ENCODE measurements at places on chromosomes 12 and 14. TPM values are rescaled to one million over a fixed set of nuclear protein-coding genes. Genes with fewer than 3 reads are reported as not detected.

Gene ATN1
- 76.6 TPM for total RNA-seq

Gene KLHDC1
- total RNA-seq: 0.76 TPM

Gene LRRIQ1
- 0.41 TPM for total RNA-seq

Gene SMOC1
- 19.5 TPM for total RNA-seq

Gene NDUFA12
- 141 TPM for total RNA-seq

Gene KRT85
- not detected for total RNA-seq

Gene FOXN4
- not detected for total RNA-seq

Gene JAG2
- 13.6 TPM for total RNA-seq

Gene PAH
- total RNA-seq: not detected

Gene RILPL1
- 8.6 TPM for total RNA-seq

Gene NYNRIN
- 0.16 TPM for total RNA-seq

Gene KDM5A
- 20.3 TPM for total RNA-seq

Gene PAPLN
- total RNA-seq: 7.8 TPM

Gene RTN1
- total RNA-seq: not detected

Gene SMIM41
- not detected for total RNA-seq

Gene WSCD2
- not detected for total RNA-seq

Gene CLEC6A
- not detected for total RNA-seq

Gene OVCH1
- not detected for total RNA-seq

Gene HPD
- total RNA-seq: 1.1 TPM

Gene RCOR1
- total RNA-seq: 26.2 TPM

Gene TMTC2
- 0.79 TPM for total RNA-seq

Gene KLRD1
- total RNA-seq: not detected

Gene ACSM4
- total RNA-seq: not detected

Gene RNASE9
- not detected for total RNA-seq

Gene DBX2
- total RNA-seq: not detected

Gene CCDC196
- total RNA-seq: not detected

Gene LRP1
- total RNA-seq: 16.3 TPM

Gene HOXC11
- total RNA-seq: 0.58 TPM

Gene KRT83
- 2.5 TPM for total RNA-seq

Gene PMCH
- total RNA-seq: not detected

Gene NRIP2
- total RNA-seq: not detected

Gene ANO2
- total RNA-seq: not detected

Gene RNASE2
- total RNA-seq: not detected

Gene TAS2R43
- total RNA-seq: not detected

Gene LMNTD1
- not detected for total RNA-seq

Gene CLEC1A
- total RNA-seq: not detected

Gene SNX6
- 74.5 TPM for total RNA-seq

Gene NANOG
- not detected for total RNA-seq

Gene IQSEC3
- total RNA-seq: not detected

Gene IRAK3
- 0.14 TPM for total RNA-seq

Gene SOAT2
- total RNA-seq: 0.23 TPM

Gene C12orf54
- total RNA-seq: not detected

Gene CCER1
- not detected for total RNA-seq

Gene PARPBP
- total RNA-seq: 25.2 TPM
